HEK293T (cell line): ENCODE measurements at places on chromosomes 7 and 10.

GRCh38 chr7:129210256-129210988 lies 14.4 kb upstream of the AHCYL2 start:
- peak; percentile 71 for DNase-seq

DNA sequence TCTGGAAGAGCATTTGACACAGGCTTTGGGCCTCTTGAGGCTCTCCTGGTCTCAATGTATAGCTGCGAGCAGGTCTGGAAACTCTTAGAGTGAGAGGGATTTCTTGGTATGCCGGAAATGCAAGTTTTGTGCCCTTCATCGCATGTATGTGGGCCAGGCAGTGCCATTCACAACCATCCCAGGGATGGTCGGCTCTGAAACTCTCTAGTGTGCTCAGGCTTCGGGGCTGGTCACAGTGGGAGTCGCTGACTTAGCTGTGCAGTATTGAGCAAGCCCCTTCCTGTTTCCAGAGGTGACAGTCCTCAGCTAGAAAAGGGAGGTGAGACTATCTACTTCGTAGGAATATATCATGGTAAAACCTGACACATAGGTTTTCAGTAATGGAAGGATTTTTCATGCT lies 2.0 kb upstream of the AOAH start:
- no peak for DNase-seq

DNA sequence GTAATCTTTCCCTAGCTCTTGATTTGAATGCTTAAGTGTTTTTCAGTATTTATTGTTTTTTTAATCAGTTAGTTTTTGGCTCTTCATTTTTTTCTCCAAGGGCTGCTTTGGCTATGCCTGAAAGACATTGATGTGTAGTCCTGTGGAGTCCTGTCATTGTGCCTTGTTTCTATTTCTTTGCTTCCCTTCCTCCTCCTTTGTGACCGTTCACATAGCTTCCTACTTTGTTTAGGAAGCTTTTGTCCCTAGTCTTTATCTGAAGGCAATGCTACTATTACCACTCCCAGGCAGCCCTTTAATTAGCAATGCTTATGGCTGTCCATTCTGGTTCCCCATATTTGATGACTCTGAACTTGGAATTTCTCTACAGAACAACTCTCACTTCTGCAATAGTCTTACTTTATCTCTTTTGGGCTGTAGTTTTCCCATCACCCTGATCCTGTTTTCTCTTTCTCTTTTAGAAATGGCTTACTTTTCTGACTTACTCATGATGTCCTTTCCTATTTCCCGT lies 39.9 kb downstream of the ADCYAP1R1 start:
- DNase-seq, result no peak

DNA sequence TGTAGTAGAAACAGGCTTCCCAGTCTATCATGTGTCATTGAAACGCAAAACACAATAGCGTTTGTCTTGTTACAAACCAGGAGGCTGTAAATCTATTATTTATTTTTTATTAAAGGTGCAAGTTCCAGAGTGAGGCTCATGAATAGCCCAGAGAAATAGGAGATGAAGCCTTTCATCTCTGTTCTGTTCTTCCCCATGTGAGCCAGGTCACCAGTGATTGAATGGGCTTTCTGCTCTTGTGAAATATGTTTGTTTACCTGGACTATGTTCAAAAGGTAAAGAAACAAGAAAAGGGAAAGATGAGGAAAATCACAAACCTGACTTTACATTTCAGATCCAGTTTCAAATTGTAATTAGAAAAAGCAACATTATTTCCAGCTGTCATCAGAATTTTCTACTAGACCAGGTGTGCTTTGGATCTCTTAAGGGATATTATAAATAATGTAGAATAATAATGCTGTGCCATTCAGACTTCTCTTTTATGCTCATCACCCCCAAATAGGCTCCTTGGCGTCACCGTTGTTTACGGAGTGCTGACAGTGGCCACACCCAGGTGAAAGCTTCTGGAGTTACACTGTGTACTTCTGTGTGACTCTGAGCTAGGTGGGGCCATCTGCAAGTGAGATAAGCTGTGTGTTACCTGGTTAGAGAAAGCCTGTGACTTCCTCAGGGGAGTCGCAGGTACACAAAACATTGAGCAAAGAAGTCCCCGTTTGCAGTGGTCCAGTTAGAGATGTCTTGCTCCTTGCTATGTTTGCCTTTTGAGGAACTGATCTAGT lies 274.9 kb downstream of the SDK1 start:
- no peak for DNase-seq

DNA sequence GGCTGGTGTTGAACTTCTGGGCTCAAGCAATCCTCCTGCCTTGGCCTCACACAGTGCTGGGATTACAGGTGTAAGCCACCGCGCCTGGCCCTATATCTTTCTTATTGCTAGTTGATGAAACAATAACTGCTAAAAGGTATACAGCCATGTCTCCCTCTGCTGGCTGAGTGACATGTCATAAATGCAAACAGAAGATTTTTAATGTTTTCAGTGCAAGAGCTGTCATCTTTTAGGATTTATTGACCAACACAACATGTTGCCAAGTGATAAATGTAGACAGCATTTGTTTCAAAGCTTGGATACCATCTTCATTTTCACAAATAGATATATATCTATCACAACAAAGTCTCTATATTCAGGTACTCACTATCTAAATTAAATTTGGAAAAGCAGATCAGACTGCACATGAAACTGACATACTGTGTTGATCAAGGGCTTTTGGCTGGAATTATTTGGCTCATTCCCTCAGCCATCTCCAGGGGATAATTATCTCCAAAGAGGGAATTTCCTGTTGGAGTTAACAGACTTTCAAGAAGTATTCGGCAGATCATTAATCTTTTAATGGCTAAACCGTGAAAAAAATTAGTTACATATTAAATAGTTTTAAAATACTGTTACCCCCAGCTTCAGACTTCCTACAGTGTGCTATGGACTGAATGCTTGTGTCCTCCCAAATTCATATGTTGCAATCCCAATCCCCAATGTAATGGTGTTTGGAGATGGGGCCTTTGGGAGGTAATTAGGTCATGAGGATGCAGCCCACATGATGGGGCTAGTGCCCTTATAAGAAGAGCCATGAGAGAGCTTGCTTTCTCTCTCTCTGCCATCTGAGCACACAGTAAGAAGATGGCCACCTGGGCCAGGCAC lies 41.3 kb upstream of the SRPK2 start:
- DNase-seq, result no peak
